AML-193 (cell line): ENCODE measurements at places on chromosomes 7 and 10.

GRCh38 chr7:150400008-150400787, 21.1 kb downstream of the ZNF775 start:
- DNase-seq = no peak

GRCh38 chr10:79349766-79350406, 2.6 kb downstream of the PPIF start:
- DNase-seq = no peak

DNA sequence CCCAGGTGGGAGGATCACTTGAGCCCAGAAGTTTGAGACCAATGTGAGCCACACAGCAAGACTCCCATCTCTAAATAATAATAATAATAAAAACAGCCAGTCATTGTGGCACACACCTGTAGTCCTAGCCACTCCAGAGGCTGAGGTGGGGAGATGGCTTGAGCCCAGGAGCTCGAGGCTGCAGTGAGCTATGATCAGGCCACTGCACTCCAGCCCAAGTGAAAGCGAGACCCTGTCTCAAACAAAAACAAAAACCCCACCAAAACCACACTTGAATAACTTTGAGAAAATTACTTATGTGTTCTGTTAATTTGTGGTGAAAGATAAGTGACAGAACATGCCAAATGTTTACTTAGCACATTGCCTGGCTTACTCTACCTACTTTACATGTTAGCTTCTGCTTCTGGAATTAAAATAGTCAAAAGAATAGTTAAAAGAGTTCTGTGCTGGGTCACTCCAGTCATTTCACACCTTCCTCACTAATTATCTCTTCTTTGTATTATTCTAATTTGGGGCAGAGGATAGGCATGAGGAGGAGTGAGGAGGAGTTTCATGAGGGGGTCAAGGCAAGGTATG, 9.8 kb downstream of the TMEM60 start:
- DNase-seq = no peak

GRCh38 chr10:97048649-97049427, 136.9 kb downstream of the SLIT1 start:
- DNase-seq = no peak

GRCh38 chr7:80583901-80584300, 54.5 kb upstream of the CD36 start:
- DNase-seq = no peak

- DNase-seq = no peak
Measured at GRCh38 chr7:30304177-30304884, 19.9 kb downstream of the ZNRF2 start.

- no peak for DNase-seq
Measured at GRCh38 chr7:50212016-50212325, 92.5 kb upstream of the IKZF1 start.

- DNase-seq = no peak
Measured at GRCh38 chr10:111082102-111082975, 5.5 kb downstream of the ADRA2A start.

DNA sequence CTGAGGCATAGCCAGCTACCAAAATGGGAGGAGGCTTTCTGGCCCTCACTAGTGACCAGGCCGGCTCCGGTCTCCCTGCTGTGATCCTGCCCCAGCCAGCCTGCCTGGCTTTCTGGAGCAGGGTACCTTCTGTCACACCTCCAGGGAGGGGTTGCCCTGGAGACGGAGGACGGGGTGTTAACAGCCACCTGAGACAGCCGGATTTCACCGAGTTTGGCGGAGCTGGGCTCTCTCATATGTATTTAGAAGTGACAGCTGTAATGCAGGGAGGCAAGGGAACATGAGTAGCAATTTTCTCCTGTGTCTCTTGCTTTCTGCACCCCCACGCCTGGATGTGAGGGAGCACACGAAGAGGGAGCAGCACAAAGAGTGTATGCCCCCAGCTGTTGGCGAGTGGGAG, 473.3 kb downstream of the PLXNA4 start:
- no peak for DNase-seq

DNA sequence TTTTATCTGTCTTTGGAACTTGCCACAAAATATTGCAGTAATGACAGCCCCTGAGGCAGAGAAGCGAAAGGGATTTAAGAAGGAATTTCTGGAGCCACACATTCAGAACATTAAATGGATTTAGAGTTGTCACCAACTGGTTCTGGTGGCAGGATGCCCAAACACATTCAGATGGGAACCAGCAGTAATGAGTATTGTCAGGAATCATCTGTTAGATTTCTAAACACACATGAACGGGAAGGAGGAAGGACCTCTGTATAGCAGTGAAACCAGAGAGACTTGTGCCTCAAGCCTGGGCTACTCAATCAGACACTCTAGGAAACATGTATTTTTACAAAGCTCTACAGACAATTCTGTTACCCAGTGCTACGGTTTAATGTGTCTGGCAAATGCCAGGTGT, 103.8 kb upstream of the CCNY start:
- no peak for DNase-seq

DNA sequence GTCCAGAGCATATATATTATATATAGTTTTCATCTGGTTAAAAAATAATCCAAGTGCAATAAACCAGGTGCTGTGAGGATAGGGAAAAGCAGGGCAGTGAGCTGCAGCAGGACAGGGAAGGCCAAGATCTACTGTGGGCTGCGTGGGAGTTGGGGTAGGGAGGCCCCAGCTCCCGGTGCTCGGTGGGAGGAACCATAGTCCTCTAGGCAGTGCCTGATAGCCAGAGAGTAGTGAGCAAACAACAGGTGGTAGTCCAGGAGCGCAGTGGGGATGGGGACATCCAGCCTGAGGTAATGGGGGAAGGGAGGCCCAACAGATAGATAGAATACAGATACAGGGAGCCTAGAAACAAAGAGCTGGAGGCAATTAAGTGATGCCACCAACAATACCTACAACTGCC, 4.1 kb upstream of the BMPR1A start:
- no peak for DNase-seq
